Activated T-cell treated with anti-CD3 and anti-CD28 coated beads, Interleukin-2, amount 50 U/mL, for 24 hours (primary cell): ENCODE measurements at places on chromosomes 4 and X.
A peak's percentile ranks its signal among the peaks of the same experiment; 100 is the strongest.

DNA sequence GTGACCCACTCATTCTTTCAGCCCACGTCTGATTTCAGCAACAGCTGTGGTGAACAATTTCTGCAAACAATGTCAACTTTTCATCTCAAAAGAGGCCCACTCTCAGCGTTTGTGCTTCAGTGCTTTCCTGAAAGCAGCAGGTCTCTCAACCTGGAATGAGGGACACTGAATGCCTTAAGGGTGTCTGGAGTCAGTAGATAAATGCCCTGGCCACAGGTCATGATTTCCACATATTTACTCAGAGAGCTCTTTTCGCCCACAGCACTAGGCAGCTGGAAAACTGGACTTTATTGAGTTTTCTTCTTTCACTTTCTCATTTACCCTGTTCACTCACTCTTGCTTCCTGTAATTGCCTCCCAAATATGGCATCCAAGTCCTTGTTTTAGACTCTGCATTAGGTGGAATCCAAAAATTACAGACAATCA lies 52.8 kb downstream of the NPFFR2 start:
- no peak for DNase-seq
- no peaks in the 10 kb centered on the region for H3K36me3 ChIP-seq
- H3K4me3 ChIP-seq = no peak overlapping the region

DNA sequence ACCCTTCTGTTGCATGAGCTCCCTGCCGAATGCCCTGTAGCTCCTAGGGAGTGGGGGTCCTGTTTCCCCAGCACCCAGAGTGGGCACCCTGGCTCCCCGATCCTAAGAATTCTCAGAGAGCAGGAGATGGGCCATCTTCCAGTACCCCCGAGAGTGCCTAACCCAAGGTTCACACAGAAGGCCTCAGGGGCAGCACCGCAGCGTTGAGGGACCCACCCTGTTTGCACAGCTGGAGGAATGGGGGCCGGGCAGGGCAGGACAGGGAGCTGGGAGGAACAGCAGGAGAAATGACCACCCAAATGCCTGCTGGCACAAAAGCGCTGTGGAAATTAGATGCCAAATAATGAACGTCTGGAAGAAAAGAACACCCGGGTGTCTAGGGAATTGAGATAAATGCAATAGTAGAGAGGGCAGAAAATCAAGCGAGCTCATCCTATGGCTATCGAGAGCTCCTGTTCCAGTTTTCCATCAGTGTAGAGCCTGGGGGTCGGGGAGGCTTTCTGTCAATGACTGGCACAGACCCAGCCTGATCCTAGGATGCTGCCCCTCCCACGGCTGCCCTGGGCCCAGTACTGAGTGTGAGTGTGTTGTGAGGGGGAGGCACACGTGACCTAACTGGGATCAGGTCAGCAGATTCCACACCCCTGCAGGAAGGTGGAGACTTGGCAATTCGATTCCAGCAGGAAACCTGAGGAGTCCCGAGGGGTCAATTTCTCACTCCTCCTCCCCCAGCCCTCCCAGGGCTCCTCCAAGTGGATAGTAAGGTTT lies 25.7 kb downstream of the SEPTIN6 start:
- H3K4me3 ChIP-seq = no peak overlapping the region
- peak overlapping the region; percentile 63 for H3K27ac ChIP-seq
- peaks cover 86% of the 10 kb centered on the region for H3K36me3 ChIP-seq
- H3K4me1 ChIP-seq = peaks cover 36% of the 10 kb centered on the region
- H3K27me3 ChIP-seq = no peaks in the 10 kb centered on the region

GRCh38 chrX:112571388-112571787 lies 108.3 kb downstream of the LHFPL1 start:
- H3K4me3 ChIP-seq = no peak overlapping the region
- H3K27me3 ChIP-seq = peaks cover 32% of the 10 kb centered on the region
- no peak overlapping the region for H3K27ac ChIP-seq
- no peak for DNase-seq
- H3K4me1 ChIP-seq = no peaks in the 10 kb centered on the region

DNA sequence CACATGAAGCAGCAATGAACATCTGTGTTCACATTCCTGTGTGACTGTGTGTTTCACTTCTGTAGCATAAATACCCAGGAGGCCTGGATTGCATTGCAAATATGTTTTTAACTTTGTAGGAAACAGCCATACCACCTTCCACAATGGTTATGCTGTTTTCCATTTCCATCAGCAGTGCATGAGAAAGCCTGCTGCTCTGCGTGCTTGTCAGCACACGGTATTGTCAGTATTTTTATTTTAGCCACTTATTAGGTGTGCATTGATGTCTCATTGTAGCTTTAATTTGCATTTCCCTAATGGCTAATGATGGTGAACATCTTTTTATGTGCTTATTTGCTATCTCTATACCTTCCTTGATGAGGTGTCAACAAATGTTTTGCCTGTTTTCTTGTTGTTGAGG lies 355.9 kb downstream of the TRIML1 start:
- H3K27me3 ChIP-seq = no peaks in the 10 kb centered on the region
- no peak for DNase-seq
- no peaks in the 10 kb centered on the region for H3K4me1 ChIP-seq
- H3K27ac ChIP-seq = no peak overlapping the region

- H3K27me3 ChIP-seq = peaks cover 25% of the 10 kb centered on the region
- no peaks in the 10 kb centered on the region for H3K4me1 ChIP-seq
- no peak overlapping the region for H3K4me3 ChIP-seq
- H3K36me3 ChIP-seq = no peaks in the 10 kb centered on the region
Measured at GRCh38 chr4:111985426-111985825, 159.8 kb upstream of the FAM241A start.

DNA sequence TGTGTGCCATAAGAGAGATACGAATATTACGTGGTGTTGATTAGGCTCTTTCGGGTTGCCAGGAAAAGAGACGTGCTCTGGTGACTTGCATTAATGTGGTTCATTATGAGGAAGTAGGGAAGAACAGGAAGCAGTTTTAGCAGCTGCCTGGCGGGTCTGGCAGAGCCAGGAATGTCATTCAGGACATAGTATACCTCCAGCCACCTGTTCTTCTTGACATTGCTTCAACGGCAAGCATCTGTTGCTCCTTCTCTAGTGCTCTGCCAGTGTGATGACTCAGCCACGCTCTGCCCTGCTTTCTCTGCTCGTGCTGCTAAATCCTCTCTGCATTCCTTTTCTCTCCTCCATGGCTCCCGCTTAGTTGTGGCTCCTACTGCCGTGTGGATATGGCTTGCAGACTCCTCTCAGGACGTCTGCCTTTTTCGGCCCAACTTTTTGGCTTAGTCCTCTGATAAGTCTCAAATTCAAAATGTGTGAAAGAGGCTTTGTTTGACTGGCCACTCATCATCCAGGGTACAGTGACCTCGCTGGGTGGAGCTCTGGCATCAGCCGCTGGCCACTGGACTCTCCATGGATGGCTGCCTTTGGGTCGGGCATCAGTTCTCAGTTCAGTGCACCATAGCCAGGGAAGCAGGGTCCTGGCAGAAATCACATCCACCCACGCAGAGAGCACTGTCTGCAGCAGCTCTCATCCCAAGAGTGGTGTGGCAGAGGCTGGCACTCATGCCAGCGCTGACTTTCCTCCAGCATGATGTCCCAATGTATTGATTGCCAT lies 89.3 kb upstream of the KLF3 start:
- H3K4me1 ChIP-seq = peaks cover 3% of the 10 kb centered on the region
- DNase-seq = no peak

DNA sequence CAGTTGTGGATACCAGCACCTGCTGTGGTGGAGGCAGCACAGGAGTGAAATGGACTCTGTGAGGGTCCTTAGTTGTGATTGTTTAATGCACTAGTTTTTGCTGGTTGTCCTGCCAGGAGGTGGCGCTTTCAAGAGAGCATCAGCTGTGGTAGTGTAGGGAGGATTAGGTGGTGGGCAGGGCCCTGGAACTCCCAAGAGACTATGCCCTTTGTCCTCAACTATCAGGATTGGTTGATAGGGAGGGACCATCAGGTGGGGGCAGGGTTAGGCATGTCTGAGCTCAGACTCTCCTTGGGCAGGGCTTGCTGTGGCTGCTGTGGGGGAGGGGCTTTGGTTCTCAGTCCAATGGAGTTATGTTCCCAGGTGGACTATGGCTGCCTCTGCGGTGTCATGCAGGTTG lies 121.9 kb downstream of the RRAGB start:
- no peaks in the 10 kb centered on the region for H3K4me1 ChIP-seq
- H3K36me3 ChIP-seq = no peaks in the 10 kb centered on the region
- no peak for DNase-seq
- H3K27me3 ChIP-seq = peaks cover 43% of the 10 kb centered on the region

DNA sequence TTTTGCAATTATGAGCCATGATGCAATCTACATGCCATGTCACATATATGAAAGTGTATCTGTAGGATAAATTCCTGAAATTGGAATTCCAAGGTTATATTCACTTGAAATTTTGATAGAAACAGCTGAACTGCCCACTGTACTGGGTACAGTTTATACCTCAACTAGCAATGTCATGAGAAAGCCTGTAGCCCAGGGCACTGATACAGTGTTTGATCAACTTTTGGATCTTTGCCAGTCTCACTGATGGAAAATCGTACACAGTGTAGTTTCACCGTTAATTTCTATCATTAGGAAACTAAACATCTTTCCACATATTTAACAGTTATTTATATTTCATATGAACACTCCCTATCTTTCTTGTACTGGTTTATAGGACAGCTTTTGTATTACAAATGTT lies 34.2 kb downstream of the TAPT1 start:
- H3K27me3 ChIP-seq = no peaks in the 10 kb centered on the region
- no peak for DNase-seq
- no peak overlapping the region for H3K27ac ChIP-seq
- H3K36me3 ChIP-seq = peaks cover 88% of the 10 kb centered on the region

DNA sequence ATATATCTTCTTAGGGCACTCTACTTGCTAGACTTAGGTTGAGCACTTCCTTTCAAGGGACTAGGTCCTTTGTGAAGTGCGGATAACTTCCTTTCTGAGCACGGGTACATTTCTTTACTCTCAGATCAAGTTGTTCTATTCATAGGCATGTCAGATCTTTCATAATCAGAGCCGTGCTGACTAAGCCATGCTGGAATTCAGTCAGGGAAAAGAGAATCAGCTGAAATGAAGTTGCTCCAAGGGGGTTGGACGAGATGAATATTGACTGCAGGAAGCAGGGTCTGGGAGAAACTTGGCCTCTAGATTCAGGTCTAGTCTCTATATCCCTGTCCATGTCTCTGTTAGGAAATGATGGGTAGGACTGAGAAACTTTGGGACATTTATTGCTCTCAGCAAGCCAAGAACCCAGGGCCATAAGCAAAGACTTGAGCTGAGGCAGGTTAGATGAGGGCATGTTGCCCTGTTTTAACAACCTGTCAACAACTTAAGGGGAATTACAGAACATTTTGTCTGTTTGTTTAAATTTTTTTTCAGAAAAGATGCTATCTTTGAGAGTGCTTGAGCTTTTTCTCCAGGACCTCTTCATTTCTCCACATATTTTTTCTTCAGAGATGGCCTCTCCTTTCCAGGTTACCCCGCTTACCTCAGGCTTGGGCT lies 28.3 kb downstream of the AREG start:
- no peaks in the 10 kb centered on the region for H3K4me1 ChIP-seq
- peaks cover 23% of the 10 kb centered on the region for H3K27me3 ChIP-seq
- H3K27ac ChIP-seq = no peak overlapping the region
- no peaks in the 10 kb centered on the region for H3K36me3 ChIP-seq

GRCh38 chr4:142379277-142380051 lies 466.6 kb downstream of the INPP4B start:
- peaks cover 83% of the 10 kb centered on the region for H3K4me1 ChIP-seq
- no peak for DNase-seq
- H3K27ac ChIP-seq = peak overlapping the region; percentile 97
